ENCODE measurements at places on chromosomes 1 and 21. TPM values are rescaled to one million over a fixed set of nuclear protein-coding genes. Genes with fewer than 3 reads are reported as not detected.

The CCDC181 gene
- 0.38 TPM for total RNA-seq

The C1orf226 gene
- total RNA-seq = not detected

The ATP8B2 gene
- 199 TPM for total RNA-seq

The S100A7A gene
- total RNA-seq = not detected

The OLIG2 gene
- not detected for total RNA-seq

The NLRP3 gene
- total RNA-seq = 0.23 TPM

The DMRTA2 gene
- total RNA-seq = 0.08 TPM

The PCBP3 gene
- not detected for total RNA-seq

The ILF2 gene
- total RNA-seq = 196 TPM

The PTPRU gene
- 7.2 TPM for total RNA-seq

The TMEM82 gene
- not detected for total RNA-seq

The SLC35F3 gene
- not detected for total RNA-seq

The RPTN gene
- not detected for total RNA-seq

The CYP2J2 gene
- not detected for total RNA-seq

The SYPL2 gene
- total RNA-seq = 1.8 TPM

The ELAPOR1 gene
- 0.23 TPM for total RNA-seq

The PLEKHM2 gene
- total RNA-seq = 55.4 TPM

The TUT4 gene
- total RNA-seq = 15.9 TPM

The NTPCR gene
- total RNA-seq = 17.4 TPM

The IGSF3 gene
- total RNA-seq = 1.1 TPM

The SMPDL3B gene
- total RNA-seq = 0.12 TPM

The CYP4A22 gene
- not detected for total RNA-seq

The BMP8A gene
- total RNA-seq = 0.47 TPM

The SELL gene
- not detected for total RNA-seq

The RAB7B gene
- total RNA-seq = 4.7 TPM

The SRRM1 gene
- 18.9 TPM for total RNA-seq

The MAP1LC3C gene
- total RNA-seq = 0.70 TPM

The DCDC2B gene
- not detected for total RNA-seq

The IGFN1 gene
- total RNA-seq = not detected

The GLUL gene
- total RNA-seq = 116 TPM

The ATP6V1G3 gene
- not detected for total RNA-seq

The LHX8 gene
- 0.59 TPM for total RNA-seq

The VPS45 gene
- 55.6 TPM for total RNA-seq

The AMY1B gene
- total RNA-seq = not detected

The CD160 gene
- 0.12 TPM for total RNA-seq

The ABCG1 gene
- 0.59 TPM for total RNA-seq

The ASCL5 gene
- not detected for total RNA-seq

The CADM3 gene
- total RNA-seq = not detected

The CD247 gene
- not detected for total RNA-seq

The PARK7 gene
- total RNA-seq = 299 TPM

The CEP170 gene
- total RNA-seq = 142 TPM

The BARHL2 gene
- not detected for total RNA-seq

The MPZ gene
- 0.53 TPM for total RNA-seq

The CFAP45 gene
- total RNA-seq = 1.1 TPM

The ZNF593OS gene
- total RNA-seq = not detected

The F5 gene
- under 0.01 TPM for total RNA-seq

The DIO1 gene
- not detected for total RNA-seq

The KCNK1 gene
- 0.23 TPM for total RNA-seq

The SF3B4 gene
- total RNA-seq = 4.6 TPM
